ENCODE measurements at places on chromosomes 6 and 20. TPM values are rescaled to one million over a fixed set of nuclear protein-coding genes. Genes with fewer than 3 reads are reported as not detected.

The SMPDL3A gene
- 9.2 TPM for total RNA-seq

The PNLDC1 gene
- not detected for total RNA-seq

The TNNC2 gene
- not detected for total RNA-seq

The SIRPD gene
- not detected for total RNA-seq

The SLC25A27 gene
- total RNA-seq = 7.9 TPM
